ENCODE measurements at places on chromosomes 12 and 14.

- no peak for DNase-seq
Measured at GRCh38 chr12:75507086-75507485, 4.3 kb downstream of the KRR1 start.

- no peak for DNase-seq
Measured at GRCh38 chr12:87513536-87514280, 515.5 kb downstream of the C12orf50 start.

GRCh38 chr12:117370588-117370987, 9.2 kb upstream of the NOS1 start:
- no peak for DNase-seq

- DNase-seq: peak; percentile 58
Measured at GRCh38 chr12:27244689-27245488, 803 bp downstream of the STK38L start.

DNA sequence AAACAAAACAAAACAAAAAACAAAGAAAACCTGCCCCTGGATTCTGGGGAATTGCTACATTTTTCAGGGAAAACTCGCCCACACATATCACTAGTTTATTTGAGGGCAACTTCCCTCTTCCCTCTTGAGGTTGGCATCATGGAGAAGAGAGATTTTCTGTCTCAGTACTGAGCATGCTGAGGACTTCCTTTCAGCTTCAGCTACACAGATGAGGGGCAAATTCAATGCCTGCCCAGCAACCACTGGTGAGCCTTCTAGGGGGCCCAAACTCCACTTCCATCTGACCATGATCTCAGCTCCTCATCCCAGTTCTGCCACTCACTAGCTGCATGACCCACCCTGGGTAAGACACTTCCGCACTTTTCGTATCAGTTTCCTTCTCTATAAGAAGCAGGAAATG, 63.1 kb upstream of the SCN8A start:
- DNase-seq: no peak

DNA sequence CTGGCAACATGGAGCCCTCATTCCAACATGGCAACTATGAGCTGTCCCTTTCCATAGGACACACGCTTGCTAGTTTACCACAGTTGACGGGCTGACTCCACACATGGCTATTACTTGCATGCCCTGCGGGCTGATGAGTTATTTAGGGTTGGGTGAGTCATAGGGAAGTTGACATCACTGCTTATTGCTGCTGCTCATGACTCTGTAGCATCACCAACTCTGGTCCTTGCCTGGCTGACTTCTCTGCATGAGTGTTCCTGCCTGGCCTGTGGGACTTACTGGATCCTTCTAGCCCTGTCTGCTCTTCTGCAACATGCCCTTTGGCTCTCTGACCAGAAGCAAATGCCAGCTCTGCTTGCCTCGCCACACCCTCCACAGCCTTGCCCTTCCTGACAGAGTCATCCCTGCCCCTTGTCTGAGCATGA, 199.5 kb downstream of the ANO6 start:
- peak; percentile 91 for DNase-seq
